ENCODE measurements at places on chromosomes 1 and 21.

DNA sequence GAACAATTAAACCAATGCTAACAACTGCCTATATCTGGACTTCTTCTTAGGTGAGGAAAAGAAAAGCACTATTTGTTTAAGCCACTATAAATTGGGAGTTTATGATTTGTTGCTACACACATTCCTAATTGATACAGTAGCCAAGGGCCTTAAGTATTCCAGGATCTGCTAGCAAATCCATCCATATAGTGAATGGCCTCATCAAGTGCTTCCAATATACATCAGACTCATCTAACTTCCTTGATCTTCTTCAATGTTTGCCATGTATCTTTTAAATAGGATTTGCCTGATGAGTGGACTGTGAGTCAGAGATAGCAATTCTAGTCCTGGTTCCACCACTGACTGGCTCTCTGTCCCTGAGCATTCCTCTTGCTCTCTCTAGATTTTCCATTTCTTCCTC lies 430.2 kb downstream of the OMA1 start:
- no peak for DNase-seq

GRCh38 chr1:230750986-230751625 lies 3.9 kb downstream of the CAPN9 start:
- no peak for DNase-seq

DNA sequence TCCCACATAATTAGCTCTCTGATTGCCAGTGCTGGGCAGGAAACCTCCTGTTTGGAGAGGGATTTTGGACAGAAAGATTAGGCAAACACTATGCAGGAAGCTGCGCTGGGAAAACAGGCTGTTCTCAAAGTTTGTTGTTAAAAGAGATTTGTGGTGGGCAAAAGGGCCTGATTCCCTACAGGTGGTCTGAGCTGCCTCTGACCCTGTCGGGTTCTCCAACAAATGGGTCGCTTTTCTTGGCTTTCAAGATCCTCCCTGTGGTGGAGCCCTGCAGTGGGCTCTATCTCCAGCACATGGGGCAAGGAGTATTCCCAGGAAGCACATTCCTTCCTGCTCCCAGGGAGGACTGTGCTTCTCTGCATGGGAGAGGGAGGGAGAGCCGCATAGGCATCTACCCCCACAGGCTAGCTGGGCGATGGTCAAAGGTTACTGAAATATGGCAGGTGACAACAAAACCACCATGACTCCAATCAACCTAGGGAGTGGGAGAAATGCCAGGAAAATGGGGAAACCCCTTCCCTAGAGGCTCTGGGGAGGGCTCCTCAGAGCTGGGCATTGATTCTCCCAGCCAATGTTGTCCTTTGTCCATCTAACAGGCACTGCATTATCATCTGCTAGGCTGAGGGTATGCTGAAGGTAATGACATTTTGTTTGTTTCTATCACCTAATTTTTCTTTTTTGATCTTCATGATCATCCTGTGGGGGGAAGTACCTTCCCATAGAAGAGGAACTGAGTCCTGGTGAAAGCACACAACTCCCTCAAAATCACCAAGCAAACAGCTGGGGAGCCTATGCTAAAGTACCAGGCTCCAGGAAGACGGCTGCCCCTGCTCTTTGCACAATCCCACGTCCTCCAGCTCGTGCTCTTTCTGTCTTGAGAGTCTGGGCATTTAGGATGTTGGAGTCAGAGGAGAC lies 85.3 kb downstream of the PLXNA2 start:
- no peak for DNase-seq

GRCh38 chr1:53984726-53985125 lies 33.3 kb downstream of the LDLRAD1 start:
- no peak for DNase-seq

GRCh38 chr1:84888753-84889152 lies 4.3 kb downstream of the LPAR3 start:
- peak; percentile 86 for DNase-seq

DNA sequence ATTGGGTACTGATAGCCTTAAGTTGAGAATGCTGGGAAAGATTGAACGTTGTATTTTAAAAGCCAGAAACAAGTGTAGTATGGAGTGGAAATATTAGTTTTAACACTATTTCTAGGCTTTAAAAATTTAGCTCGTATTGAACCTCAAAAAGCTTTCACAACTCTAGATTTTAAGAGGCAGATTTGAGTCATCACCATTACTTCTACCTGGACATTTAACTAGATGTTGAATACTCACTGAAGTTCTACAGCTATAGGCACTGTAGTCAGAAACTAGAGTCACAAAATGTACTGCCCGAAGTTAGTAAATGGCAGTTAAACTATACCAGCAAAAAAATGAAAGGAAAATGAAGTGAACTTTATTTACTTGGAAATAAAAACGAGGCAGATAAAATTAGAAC lies 96.5 kb downstream of the NEK7 start:
- no peak for DNase-seq

- DNase-seq: peak; percentile 78
Observed at GRCh38 chr1:228087771-228088251, 5.3 kb downstream of the ARF1 start.

DNA sequence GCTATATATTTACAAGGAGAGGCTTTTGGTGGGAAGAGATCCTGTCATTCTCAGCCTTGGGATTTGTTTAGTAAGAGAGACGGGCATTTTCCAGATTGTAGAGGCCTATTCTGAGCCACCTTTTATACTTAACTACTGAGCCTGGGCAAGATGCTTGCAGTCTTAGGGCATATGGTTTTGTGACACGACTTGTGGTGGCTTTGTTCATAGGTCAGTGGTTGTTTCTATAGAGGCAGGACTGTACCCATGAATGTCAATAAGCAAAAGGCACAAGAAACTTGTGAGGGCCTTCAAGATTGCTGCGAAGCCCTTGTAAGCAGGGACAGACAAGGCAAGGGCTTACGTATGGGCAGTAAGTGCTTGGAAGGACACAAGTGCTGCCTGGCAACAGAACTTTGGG lies 3.4 kb upstream of the FCRL3 start:
- DNase-seq: no peak

DNA sequence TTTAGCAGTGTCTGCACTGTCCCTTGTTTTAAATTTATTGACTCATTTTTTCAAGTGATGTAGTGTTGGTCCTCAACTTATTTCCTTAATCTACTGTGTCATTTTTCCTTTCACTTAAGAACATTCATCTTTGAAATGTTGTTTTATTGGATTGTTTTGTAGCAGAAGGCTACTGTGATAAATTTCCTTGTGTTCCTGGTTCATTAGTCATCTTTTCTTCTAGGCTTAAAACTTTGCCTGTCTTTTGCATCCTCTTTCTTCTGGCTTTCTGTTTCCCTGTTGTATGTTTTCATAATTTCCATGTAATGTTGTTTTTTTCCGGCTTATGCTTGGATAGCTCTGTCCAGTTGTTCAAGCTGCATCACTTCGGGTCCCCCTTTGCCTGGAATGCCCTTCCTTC lies 61.9 kb downstream of the UBE2T start:
- DNase-seq: no peak

GRCh38 chr1:183467687-183468086 lies 4.6 kb upstream of the SMG7 start:
- peak; percentile 61 for DNase-seq

DNA sequence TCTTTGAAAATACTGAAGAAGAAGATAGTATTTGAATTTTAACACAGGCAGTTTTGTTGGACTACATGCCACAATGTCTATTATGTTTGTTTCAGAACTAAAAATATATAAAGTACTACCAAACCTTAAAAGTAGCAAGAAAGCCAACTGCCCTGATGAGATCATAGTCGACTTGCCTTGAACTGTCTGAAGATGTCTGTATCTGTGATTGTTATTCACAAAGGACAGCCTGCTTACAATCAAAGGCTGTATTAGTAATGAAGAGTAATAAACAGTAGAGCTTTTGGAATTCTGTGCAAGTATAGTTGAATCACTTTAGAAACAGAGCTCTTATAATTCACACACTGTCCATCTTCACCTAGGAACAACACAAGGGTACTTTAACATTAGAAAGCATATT lies 228.3 kb downstream of the NCAM2 start:
- no peak for DNase-seq

DNA sequence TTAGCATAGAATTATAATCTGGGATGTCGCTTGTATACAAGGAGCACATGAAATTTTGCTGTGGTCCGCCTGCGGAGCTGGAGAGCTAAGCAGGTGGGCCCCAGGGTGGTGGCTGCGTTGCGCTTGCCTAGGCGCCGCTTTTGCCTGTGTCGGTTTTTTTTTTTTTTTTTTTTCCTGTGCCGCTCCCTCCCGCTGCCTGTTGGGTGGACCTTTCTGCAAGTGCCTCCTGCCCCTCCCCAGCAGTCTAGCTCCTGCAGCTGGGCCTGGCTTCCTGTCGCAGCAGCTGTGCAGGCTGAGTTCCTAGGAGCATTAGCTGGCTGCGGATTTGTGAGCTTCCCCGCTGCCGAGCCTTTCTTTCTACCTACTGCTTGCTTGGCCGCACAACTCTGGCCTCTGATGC lies 20.6 kb downstream of the PYHIN1 start:
- DNase-seq: no peak

DNA sequence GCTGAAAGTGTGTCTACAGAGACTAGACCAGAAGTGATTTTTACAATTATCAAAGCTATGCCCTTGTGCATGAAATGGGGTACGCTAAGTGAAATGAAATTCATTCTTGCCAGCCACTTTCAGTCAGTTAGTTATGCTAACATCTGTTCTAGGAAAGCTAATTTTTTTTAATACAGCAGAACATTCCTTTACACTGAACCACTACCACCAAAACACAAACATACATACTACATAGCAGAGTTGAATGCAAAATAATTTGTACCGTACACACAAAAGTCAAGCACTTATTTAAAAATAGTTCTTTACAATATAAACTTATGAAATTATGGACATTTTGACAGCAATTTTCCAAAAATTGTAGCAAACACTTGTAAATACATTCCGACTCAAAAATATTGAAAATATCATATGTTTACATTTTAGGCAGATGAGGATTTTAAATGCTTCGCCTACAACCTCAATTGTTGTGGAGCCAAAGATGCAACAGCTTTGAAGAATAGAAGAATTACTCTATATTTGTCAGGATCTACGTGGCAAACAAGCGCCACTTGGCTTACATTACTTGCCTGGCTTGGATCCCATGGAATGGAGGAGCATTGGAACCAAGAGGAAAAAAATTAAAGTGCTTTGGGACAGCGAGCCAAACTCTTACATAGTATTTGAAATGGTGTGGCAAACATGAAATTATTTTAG lies 30.6 kb downstream of the WLS start:
- DNase-seq: no peak

DNA sequence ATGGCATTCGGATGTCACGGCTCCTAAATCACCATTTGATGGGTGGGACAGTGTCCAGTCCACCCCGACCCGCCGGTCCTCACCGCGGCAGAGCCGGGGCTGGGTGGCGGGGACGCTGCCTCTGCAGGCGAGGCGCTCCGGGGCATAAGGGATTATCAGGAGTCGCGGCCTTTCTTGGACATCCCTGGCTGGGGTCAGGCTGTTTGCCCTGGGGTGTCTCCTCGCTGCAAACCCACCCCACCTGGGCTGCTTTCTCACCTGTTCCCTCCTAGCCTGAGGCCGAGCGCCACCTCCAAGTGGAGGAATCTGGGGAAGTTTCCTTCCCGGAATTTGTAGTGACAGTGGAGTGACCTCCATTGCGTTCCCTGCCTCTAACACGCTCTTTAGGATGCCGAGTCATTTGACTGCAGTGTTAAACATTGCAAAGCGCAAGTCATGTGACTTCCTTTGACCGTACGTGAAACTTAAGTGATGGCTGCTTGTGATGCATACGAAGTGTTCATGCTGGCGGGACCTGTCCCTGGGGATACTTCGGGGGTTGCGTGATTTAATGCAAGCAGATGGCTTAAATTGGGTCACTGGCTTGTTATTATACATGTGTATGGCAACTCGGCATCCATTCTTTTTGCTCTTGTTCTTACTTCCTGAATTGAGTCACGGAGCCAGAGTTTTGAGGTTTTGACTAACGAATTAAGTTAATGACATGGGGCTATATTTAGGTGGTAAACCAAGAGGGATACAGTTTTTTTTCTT lies 536 bp downstream of the LGALS8 start:
- peak; percentile 73 for DNase-seq

DNA sequence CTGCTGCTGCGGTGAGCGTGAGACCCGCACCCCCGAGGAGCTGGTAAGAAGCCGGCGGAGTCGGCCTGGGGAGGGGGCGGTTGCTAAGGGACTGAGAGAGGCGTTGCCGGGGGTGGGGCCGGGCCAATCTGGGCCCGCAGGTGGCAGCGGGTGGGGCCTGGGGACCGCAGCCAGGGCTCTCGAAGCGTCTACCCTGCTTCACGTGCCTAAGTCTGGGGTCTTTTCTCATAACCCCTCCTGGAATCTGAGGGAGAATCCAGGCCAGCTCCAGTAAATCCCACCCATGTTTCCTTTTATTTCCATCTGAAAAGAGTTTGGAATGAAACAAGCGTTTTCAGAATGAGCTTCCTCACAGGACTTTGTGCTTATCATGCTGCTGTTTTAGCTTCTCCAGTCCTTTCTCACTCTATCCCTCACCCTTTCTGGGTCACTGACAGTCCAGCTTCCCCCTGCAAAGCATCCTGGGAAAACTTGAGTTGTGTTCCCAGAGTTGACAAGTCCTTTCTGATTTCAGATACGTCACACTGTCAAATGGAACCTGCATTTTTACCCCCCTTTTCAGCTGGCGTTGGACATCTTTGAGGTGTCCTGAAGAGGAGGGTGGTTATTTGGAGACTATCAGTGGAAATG lies 431 bp downstream of the CLCN6 start:
- DNase-seq: peak; percentile 20

GRCh38 chr1:77292551-77292950 lies 10.7 kb downstream of the AK5 start:
- no peak for DNase-seq

DNA sequence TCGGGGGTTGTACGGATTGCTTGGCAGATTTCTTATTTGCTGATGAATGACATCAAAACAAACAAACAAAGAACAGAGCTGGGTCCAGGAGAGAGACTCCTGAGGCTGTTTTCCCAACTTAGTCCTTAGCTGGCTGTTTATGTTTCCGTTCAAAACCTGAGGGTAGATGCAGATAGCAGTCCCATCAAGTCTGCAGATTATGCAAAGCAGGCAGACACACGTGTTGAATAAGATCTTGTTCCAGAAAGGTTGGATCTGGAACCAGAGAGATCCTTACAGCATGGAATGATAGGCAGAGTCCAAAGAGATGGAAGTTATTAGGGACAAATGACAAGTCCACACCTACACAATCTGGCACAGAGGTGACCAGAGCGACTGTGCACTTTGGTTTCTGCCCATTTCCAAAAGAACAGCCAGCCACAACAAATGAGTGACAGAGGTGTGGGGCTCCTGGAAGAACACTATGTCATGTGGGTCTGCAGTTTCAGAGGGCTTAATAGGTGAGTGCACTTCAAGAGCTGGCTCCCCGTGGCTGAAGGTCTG lies 65.5 kb downstream of the MAN1C1 start:
- DNase-seq: no peak

DNA sequence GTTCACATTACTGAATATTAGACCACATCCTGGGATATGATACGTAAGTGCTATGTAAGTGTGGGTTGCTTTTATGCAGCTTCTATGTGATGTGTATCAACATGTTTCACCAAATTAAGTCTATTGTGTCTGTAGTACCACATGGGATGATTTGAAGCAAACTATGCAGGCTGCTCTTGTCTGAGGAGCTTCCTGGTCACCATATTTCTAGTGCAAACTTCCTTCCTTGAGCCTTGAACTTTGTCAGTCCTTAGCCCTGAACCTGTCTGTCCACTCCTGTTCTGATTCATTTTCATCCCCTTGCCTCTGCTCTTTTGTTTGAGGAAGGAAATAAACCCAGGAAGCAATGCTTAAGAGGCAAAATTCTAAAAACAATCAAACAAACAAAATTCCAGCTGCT lies 117.5 kb upstream of the VANGL1 start:
- no peak for DNase-seq
